Renal pelvis (tissue), 12 donors: ENCODE measurements at places on chromosomes 4 and X. TPM values are rescaled to one million over a fixed set of nuclear protein-coding genes. Genes with fewer than 3 reads are reported as not detected.

Gene SLC49A3
- polyA plus RNA-seq = 4.1 TPM

Gene SLC9A7
- 4.2 TPM for polyA plus RNA-seq

Gene MAGEA12
- not detected for polyA plus RNA-seq

Gene PFKFB1
- 0.51 TPM for polyA plus RNA-seq

Gene FBXW7
- polyA plus RNA-seq = 24.8 TPM

Gene ODAPH
- polyA plus RNA-seq = 0.13 TPM

Gene ARR3
- polyA plus RNA-seq = 1.7 TPM

Gene TXK
- polyA plus RNA-seq = 2.2 TPM

Gene HSPA4L
- 9.0 TPM for polyA plus RNA-seq

Gene ESX1
- polyA plus RNA-seq = not detected

Gene NPY2R
- polyA plus RNA-seq = 0.48 TPM

Gene BMP3
- polyA plus RNA-seq = 18.6 TPM

GRCh38 chrX:67289055-67289499 is 254.7 kb upstream of the AR start:
- DNase-seq = no peak

- no peak for DNase-seq
Observed at GRCh38 chrX:1424147-1424851, 28.4 kb downstream of the ASMTL start.

DNA sequence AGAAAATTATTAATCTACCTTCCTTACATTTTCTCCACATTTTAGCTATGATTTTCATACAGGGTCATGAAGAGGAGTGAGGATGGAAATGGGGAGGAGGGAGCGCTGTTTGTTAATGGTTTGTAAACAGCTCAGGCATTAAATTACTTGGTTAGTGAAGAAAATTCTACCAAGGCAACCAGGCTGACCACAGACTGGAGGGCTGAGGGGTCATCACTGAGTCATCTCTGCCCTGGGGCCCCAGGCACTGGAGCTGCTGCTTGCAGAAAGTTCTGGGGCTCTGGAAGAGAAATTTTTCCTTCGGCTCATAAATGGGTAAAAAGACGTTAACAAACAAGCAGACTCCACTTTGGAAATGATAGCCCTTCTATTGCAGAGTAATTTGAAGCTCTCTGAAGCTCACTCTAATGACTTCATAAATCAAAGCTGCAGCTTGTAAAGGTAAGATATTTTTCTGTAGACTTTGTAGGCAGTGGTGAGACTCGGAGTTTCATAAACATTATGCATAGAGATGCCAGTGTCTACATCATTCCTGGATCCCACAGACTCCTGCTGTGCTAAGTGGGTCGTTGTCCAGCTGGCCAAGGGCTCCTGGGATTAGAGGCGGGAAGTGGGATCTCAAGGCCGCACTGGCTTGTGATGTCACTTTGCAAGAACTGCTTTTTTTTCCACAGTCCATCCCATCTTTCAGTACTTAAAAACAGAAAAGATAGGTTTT is 159.6 kb downstream of the PTTG2 start:
- peak; percentile 66 for DNase-seq

GRCh38 chrX:29487714-29488113 is 727.6 kb upstream of the MAGEB2 start:
- no peak for DNase-seq

- DNase-seq = no peak
Observed at GRCh38 chrX:252957-253291, 28.3 kb upstream of the PLCXD1 start.

DNA sequence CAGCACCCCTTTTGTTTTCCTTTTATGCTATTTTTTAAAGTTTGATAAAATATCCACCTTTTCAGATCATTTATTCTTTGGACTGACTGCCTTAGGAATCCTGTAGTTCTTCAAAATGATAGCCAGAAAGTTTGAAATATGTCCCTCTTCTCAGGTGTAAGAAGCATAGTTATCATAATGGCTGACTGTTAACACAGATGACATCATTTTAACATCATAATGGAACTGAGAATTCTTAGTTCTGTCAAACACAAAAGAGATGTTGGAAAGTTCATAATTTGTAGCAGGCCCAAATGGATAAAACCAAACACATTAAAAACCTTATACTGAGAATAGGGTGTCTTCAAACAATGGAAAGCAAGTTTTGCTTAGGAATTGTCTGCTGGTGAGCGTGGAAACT is 1254.4 kb downstream of the ADGRL3 start:
- DNase-seq = no peak

DNA sequence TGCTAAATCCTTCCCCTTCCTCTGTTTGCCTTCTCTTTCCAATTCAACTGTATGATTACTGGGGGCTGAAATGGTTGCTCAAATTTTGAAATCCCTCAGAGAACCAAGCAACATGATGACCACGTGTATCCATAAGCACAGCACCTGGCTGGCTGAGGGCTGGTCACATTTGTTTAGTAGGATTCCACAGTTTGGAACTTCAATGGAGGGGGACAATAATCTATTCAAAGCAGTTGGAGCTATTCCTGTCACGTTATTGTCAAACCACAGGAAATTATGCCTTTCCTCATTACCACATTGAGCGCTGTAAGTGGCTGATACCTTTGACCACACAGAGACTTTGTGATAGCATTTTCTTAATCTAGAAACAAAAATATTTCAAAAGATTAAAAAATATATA is 7.0 kb downstream of the TMSB4X start:
- DNase-seq = no peak

DNA sequence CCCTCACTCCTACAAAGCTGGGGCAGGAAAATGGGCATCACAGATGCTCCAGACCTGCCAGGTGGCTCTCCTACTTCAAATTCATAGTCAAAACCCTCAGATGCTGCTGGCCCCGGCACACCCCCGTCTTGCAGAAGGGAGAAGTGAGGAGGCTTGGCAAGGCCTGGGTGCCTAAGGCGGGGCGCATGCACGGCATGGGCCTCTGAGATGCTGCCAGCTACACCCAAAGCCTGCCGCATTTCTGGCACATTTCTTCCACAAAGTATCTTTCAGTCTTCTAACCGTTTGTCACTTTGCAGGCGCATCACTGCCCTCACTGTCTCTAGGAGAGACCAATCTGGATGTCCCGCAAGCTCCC is 19.6 kb downstream of the WDR1 start:
- no peak for DNase-seq

- no peak for DNase-seq
Observed at GRCh38 chr4:184329235-184329634, 111.6 kb upstream of the ENPP6 start.

DNA sequence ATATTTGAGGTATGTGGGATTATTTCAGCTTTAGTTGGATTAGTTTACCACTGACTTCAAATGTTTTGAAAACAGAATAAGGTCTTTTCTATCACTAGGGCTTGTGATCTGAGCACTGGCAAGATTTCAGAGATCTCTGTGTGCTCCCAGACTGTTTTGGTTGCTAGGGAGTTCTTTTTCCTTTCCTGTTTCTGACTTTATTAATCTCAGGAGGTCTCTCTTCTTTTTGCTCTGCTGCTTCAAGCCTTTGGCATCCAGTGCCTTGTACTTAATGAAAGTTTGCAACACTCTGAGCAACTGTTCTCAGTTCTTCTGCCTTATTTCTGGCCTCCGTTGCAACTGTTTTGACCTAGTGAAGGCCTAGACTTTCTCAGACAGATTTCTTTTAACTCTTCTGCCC is 32.1 kb upstream of the PAQR3 start:
- no peak for DNase-seq

DNA sequence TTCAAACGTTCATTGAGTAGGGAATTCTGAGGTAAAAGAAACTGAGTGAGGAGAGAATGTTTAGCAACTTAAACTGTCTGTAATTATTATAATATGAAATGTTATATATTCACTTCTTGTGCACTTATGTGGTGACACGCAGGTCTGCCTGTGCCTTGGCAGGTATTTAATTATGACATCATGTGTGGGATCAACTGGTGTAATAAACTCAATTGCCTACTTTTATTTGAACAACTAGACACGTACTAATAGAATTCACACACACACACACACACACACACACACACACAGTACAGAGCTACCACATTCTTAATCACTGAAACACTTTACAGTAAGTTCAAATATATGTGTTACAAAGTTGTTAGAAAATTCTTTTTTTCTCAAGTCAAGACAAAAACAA is 20.7 kb upstream of the SLC25A31 start:
- DNase-seq = no peak

- DNase-seq = no peak
Observed at GRCh38 chr4:8344377-8344776, 74.8 kb downstream of the HTRA3 start.

- DNase-seq = no peak
Observed at GRCh38 chrX:109959356-109959871, 43.5 kb upstream of the TMEM164 start.

- no peak for DNase-seq
Observed at GRCh38 chr4:161178310-161178709, 985.5 kb downstream of the FSTL5 start.

GRCh38 chr4:37748485-37748884 is 62.3 kb upstream of the RELL1 start:
- DNase-seq = no peak

DNA sequence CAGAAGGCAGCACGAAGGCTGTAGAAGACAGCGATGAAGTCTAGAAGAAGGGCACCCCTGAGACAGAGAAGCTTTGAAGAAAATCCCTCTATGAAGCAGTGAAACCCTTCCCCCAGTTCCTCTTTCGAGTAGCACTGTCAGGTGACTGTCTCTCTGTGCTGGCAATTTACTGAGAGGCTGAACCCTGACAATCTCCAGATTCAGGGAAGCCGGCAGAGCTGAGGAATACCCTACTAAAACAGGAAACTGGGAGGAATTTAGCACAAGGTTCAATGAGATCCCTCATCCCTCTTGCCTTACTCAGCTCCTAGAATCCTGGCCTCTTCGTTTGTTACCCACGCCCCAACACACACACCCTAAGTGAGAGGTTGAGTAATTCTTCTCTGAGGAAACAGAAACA is 239.7 kb upstream of the NOCT start:
- DNase-seq = no peak

DNA sequence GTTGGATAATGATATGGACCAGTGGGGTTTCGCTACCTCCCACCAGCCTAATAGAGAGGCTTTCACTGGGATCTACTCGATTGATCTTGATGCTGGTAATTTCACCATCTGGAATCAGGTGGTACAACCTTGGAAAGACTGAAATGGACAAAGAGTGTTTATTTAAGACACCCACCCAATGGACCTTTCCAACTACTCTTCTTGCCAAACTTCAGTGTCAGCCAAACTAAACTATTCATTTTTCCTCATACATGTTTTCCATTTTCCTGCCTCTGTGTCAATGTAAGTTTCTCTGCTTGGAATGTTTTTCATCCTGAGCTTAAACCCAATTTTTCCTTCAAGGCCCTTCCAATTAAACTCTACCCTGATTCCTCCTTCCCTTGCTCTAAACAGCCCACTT is 92.6 kb downstream of the LNX1 start:
- no peak for DNase-seq

DNA sequence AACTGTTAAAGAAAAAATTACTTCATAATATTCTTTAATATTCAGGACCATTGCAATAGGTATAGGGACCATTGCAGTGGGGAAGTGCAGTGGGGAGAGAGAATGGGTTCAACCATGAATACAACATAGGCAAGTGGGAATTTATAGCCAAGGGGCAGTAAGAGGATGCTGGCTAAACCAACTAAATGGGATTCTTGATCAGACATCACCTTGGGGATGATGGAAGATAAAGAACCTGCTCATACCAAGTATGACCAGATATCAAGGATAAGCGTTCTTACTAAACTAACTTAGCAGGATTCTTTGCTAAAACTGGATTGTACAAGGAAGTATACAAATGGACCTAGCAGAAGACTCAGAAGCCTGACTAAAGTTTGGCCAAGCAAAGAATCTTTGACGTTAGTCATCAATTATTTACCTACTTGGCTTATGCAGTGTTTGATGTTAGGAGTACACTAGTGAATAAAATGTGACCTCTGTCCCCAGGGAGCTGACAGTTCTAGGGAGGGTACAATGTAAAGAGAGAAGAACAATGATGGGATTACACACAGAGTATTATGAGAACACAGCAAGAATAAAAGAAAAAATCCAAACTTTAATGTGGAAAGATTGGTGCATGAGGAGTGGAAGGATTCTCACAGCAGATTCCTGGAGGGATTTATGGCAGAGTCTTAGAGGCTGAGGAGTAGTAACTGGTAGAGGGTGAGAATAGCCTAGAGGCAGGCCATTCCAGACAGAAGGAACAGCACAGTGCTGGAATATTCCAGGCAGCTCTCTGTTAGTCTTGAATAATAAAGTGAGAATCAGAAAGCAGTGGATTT is 54.7 kb upstream of the MYOZ2 start:
- no peak for DNase-seq

DNA sequence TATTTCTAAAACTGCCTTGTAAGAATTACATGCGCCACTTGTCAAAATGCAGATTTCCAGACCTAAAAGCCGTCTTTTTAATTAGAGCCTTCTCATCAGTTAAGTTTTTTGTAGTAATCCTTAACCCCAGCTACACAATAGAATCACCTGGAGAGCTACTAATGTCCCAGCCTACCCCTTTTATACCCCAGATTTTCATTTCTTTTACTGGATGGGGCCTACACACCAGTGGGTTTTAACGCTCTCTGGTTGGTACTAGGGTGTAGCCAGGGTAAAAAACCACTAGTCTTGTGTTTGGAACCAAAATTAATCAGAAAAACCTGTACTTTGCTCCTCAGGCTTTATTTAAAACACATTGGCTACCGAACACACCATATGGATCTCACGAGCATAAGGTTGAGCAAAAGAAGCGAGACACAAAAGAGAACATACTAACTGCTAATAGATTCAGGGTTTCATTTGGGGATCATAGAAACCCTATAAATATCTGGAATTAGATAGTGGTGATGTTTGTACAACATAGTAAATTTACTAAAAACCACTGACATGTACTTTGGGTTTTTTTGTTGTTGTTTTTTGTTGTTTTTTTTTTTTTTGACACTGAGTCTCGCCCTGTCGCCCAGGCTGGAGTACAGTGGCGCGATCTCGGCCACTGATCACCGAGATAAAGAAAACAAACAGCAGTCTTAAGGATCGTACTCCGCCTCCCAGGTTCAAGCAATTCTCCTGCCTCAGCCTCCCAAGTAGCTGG is 30.6 kb downstream of the BBS12 start:
- DNase-seq = no peak

GRCh38 chr4:127141856-127142255 is 490.9 kb upstream of the INTU start:
- DNase-seq = no peak

DNA sequence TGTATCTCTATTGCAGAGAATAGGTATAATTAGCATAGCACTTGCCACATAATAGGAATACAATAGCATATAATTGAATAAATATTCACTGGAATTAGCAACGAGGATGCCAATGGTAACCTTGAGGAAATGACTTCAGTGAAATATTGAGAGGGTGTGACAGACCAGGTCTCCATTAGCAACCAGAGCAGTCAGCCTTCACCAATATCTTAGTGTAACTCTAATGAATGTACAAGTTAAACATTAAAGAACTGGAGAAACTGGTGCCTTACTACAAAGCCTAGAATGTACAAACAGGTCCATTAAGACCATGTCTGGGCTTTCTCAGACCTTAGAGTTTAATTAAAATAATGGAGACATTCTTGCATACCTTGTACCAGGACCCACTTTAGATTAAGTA is 143.0 kb downstream of the MAGEB17 start:
- DNase-seq = peak; percentile 38
